CD8-positive, alpha-beta memory T cell (primary cell): ENCODE measurements at places on chromosomes 11 and 22.

- DNase-seq: no peak
Observed at GRCh38 chr11:36347384-36347906, 51.4 kb downstream of the PRR5L start.

- DNase-seq: peak; percentile 76
Observed at GRCh38 chr11:44611687-44612434, 46.4 kb downstream of the CD82 start.

- no peak for DNase-seq
Observed at GRCh38 chr22:43004362-43005035, 10.4 kb downstream of the PACSIN2 start.

DNA sequence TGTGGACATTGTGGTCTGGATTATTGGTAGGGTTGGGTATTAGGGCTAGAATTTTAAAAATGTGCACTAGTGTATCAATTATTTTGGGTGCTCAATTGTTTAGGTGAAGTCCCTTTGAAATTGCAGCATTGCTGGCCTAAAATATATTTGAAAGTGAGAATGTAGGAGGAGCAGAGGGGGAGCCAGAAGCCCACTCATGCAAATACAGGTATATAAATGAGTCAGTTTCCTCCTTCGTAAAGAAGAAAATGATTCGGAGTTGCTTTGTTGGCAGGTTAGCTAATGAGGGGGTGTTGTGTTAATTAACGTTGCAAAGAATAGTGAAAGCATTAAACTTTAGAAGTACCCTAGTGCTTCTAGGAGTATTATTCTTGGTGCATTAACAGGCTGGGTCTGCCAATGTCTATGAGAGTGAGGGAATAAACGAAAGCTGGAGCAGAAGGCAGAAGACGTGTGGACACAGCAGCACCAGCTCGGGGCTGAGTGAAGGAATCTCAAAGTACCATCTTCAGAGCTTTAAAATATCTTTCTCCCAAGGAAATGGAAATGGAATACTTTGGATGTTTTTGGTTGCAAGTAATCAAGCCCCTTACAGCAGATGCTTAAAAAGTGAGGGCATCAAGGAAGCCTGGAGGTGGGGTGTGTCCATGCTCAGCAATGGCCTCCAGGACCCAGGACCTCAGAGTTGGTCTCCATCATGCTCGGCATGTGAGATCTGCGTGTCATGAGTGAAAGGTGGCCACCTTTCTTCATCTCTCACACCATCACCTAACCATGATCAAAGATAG is 522.9 kb downstream of the NTM start:
- DNase-seq: no peak

DNA sequence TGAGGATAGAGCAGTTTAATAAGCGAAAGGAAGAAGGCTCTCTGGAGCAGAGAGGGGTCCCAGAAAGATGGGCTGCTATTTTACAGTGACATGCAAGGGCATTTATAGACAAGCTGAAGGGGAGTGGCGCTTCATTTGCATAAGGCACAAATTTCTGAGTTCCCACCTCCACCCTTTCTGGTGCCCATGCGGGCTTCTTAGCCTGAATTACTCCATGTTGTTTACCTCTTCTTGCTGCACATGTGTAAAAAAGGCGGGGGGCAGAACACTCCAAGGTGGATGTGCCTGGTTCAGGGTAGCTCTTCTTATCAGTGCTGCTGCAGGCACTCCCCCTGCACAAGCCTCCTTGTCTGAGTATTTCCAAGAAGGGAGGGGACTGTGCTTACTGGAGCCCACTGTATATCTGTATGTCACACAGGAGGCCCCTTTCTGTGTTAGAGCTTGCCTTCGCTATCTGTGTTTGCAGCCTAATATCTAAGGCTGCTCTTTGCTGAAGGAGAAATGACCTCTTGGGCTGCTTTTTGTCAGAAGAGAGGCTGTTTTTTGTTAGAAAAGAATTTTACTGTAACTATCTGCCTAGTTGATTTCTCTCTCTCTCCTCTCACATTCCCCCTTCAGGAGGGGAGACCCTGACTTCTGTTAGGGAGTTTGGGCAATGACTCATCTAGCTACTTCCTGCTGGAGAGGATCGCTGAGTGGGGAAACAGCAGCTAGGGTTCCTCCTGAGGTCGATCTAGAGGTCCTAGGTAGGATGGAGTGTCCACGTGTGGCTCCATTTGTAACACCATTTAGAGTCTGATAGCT is 1057.0 kb upstream of the CNTN5 start:
- DNase-seq: no peak

DNA sequence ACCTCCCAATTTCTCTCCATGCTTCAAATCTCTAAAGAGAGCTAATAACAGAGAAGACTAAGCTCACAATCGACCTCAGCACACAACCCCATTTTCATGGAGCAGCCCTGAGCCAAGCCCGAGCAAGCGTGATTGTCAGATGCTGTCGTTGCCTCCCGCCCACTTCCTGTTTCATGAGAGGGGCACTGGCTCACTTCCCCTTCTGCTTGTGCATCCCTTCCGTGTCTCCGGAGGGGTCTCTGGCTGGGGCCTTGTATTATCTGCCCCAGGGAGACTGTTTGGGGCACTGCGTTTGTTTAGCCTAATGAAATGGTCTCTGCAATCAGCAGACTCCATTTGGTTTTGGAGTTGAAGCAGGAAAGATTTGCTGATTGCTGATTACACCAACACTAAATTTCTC is 181.3 kb upstream of the SEZ6L start:
- DNase-seq: no peak

GRCh38 chr11:99366546-99366945 is 345.8 kb downstream of the CNTN5 start:
- no peak for DNase-seq

DNA sequence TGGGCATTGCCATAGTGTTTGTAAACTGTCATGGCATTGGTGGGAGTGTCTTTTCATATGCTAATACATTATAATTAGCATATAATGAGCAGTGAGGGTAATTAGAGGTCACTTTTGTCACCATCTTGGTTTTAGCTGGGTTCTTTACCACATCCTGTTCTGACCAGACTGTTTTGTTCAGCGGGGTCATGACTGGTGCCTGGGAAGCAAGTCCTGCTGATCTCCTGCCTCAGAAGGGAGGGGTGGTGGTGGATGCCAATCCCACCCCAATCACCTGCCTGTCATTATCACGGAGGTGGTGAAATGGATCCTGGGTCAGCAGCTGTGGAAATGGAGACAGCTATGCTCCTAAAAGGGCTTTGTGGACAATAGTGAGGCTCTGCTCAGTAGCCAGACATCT is 31.2 kb downstream of the IL18 start:
- DNase-seq: no peak

DNA sequence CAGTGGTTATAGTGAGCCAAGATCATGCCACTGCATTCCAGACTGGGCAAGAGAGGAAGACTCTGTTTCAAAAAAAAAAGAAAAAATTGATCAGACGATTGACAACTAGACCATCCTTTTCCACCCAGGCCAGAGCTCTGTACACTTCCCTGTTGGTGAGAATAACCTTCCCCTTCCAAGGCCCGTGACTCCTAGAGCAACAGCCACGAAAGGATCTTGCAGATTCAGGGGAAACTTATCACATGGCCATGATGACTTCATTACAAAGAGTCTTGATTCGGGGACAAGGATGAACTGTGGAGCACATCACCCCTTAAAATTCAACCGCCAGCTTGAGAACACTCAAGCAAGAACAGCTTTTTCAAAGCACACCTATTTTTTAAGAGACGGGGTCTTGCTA is 10.3 kb downstream of the CD5 start:
- DNase-seq: no peak

GRCh38 chr22:24330636-24331035 is 60.0 kb downstream of the SPECC1L start:
- no peak for DNase-seq

GRCh38 chr22:37731804-37732471 is 35.1 kb downstream of the TRIOBP start:
- no peak for DNase-seq

DNA sequence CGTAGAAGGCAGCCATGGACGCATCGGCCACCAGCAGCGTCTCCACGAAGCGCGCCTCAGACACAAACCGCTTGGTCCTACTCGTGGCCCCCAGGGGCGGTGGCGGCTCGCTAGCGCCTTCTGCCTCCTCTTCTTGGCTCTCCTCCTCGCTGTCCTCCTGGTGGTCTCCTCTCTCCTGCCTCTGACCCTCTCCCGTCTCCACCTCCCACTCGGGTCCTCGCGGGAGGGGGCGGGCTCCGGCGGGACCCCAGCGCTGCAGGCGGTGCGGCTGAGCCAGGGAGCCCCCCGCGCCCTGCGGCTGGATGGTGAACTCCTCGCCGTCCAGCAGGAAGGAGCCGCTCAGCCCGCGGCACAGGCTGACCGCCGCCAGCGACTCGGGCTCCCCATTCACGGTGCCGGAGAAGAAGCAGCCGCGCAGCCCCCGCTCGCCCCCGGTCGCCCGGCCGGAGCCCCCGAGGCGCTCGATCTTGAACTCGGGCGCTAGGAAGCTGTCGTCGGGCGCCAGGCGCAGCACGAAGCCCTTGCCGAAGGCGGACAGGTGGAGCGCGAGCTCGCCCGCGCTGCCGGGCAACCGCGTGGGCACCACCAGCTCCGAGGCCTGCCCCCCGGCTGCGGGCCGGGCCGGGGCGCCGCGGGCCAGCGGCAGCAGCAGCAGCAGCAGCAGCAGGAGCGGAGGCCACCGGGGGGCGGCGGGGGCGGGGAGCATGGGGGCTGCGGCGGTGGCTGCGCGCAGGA is 661 bp downstream of the ADAMTS8 start:
- DNase-seq: no peak

DNA sequence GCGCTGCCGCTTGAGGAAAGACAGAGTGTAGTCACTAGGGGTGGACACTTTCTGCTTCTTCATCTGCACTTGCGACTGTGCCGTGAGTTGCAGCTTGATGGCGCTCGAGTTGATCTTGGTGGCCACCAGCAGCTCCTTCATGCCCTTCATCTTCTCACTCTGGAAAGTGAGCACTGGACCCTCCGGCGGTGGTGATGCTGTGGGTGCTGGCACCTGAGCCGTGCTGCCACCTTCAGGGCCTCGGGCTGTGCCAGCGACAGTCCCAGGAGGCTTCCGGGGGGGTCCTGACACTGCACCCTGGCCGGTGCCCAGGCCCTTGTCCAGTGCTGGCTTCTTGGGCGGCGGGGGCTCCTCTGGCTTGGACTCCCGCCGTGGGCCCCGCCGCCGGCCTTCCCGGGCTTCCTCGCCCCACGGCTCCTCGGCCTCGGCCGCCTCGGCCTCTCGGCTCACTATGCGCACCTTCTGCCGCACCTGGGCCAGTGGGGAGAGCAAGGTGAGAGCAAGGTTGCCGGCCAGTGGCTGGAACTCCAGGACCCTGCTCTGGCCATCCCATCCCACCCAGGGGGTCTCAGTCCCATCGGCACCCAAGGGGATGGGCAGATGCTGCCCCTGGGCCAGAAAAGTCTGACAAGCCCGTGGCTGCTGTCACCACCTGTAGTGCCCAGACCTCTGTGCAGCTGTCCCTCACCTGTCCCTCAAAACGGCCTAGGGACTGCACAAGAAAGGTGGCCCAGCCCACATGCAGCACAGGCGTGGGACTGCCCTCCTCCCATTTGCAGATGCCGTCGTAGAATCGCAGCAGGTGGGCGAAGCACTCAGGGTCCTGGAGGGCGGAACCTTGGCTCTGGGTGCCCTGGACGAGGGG is 1.6 kb upstream of the MAP4K2 start:
- DNase-seq: no peak

GRCh38 chr22:46084376-46084775 is 66.0 kb upstream of the PPARA start:
- no peak for DNase-seq

DNA sequence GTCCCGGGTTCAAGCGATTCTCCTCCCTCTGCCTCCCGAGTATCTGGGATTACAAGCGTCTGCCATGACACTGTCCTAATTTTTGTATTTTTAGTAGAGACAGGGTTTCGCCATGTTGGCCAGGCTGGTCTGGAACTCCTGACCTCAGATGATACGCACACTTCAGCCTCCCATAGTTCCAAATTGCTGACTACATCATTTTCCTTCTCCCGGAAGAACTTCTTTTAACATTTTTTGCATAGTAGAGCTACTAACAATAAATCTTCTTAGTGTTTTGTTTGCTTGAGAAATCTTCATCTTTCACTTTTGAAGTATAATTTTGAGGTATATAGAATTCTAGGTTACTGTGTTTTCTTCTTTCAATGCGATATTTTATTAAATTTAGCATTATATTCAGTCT is 1415.1 kb upstream of the RAG2 start:
- DNase-seq: no peak

GRCh38 chr22:20531154-20531403 is 23.7 kb downstream of the MED15 start:
- DNase-seq: no peak

- DNase-seq: no peak
Observed at GRCh38 chr22:20793748-20794649, 20.1 kb downstream of the SERPIND1 start.

DNA sequence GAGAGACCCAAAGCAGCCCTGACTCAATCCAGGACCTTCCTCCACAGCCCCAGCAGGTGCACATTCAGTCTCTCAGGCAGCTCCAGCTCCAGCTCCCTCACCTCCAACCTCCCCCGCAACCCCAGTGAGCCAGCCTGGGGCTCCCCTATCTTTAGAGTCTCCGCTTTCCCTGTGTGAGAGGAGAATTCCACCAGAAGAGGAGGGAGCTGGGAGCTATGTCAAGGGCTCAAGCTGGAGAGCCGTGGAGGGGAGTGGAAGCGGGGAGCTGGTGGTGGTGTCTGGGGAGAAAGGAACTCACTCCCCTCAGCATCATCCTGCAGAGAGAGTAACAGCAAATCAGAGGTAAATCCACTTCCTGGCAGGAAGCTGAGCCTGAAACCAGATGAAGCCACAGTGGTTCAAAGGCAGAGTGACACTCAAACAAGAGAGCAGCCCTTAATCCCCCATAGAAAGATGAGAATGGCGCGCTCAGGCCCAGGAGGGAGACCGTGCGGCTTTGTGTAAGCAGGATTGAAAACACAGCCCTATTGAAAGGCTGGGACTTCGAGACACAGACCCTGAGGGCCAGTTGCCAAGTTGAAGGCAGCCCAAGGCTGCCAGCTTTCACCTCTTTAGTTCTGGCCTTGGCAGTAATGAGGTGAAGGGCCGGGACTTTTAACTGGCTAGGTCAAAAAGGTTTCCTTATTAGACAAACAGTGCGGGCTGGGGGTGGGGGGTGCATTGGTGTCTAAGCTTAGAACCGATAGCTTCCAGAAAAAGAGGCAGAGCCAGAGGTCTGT is 21.4 kb upstream of the CDON start:
- DNase-seq: no peak

DNA sequence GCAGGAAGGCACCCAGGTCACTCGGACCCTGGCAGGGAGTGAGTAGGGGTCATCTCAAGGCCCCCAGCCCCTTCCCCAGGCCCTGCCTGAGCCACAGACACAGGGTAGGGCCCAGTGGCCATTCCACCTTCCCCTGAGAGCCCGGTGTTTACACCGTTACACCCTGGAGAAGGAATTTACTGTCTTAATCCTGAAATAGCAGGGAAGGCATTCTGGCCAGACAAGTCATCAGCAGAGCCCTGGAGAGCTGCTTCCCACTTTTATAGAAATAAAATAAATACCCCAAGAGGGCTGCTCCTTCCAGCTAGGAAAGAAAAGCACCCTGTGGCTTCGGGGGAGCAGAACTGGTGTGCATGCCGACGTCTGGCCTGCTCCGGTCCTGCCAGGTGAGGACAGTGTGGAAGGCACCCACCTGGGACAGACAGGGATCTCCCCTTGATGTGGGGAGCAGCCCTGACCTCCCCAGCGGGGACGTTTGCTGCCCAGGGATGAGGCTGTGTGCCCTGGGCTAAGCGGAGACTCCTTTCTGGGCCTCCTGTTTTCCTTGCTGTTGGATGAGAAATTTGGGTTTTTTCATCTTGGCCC is 180.0 kb downstream of the MN1 start:
- no peak for DNase-seq

GRCh38 chr11:38680166-38680565 is 2082.1 kb upstream of the RAG2 start:
- no peak for DNase-seq
